T-helper 2 cell treated with Interferon-gamma antibody and Interleukin-4, amounts not matched to agents 100 ng/mL and 5 ng/mL, for 36 hours (primary cell): ENCODE measurements at places on chromosomes 1 and 21. TPM values are rescaled to one million over a fixed set of nuclear protein-coding genes. Genes with fewer than 3 reads are reported as not detected.

ZFP69B gene
- total RNA-seq = 2.8 and 3.5 TPM in 2 replicates

PGBD2 gene
- 8.6 and 9.1 TPM in 2 replicates for total RNA-seq

CA6 gene
- 0.36 and 0.55 TPM in 2 replicates for total RNA-seq

CACNA1E gene
- 0.05 and 0.11 TPM in 2 replicates for total RNA-seq
